ENCODE measurements at places on chromosomes 7 and 10. TPM values are rescaled to one million over a fixed set of nuclear protein-coding genes. Genes with fewer than 3 reads are reported as not detected.

DNA sequence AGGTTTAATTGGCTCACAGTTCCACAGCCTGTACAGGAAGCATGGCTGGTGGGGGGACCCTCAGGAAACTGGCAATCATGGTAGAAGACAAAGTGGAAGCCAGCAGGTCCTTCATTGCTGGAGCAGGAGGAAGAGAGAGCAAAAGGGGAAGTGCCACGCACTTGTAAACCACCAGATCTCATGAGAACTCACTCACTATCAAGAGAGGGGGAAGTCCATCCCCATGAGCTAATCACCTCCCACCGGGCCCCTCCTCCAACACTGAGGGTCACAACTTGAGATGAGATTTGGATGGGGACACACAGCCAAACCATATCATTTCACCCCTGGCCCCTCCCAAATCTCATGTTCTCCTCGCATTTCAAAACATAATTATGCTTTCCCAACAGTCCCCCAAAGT is 171.9 kb upstream of the CACNA2D1 start:
- no peak for DNase-seq

DNA sequence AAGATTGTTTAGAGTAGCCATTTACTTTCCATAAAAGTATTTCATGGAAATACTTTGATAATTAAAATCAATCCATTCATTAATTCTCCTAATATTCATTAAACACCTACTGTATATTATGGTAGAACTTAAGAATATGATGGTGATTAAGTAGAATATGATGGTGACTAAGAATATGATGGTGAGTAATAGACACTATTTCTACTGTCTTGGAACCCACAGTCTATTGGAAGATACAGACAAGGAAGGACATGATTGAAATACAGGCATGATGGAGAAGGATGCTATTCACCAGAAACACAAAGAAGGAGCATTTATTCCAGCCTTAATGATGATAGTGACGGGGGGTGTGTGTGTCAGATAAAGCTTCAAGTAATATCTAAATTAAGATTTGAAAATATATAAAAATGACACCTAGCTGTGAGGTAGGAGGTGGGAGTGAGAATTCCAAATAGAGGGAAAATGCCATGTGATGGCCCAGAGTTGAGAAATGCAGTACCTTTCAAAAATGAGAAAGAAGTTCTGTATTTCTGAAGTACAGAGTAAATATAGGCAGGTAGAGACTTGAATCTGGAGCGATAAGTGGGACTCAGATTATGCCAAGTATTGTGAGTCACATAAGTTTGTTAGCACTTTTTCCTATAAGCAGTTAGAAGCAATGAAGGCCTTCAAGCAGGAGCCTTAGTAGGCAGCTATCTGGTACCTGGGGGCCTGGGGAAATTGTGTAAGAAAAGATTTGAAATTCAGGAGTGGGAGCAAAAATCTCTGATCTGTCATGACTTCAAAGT is 12.5 kb upstream of the CDK13 start:
- no peak for DNase-seq

- DNase-seq, result no peak
These were observed 12.1 kb downstream of the DOCK1 start for GRCh38 chr10:126917375-126917774.

GRCh38 chr10:99161165-99161564 is 74.5 kb downstream of the HPSE2 start:
- no peak for DNase-seq

DNA sequence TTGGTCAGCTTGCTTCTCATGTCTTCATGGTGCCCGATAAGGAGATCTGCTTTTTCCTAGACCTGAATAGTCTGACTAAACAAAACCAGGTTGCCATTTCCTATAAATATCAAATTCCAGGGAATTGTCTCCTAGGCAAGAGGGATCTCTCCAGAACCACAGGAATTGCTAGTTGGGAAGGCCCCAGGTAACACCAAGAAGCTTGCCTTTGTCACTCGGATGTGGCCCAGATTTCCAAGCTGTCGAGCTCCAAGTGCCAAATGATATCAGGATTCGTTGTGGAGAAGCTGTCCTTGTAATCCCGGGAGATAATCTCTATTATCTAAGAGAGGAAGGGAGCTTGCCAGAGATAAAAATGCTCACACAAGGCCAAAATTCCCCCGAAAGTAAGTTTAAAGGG is 1288.5 kb upstream of the AUTS2 start:
- no peak for DNase-seq

- DNase-seq, result no peak
These were observed 6.4 kb upstream of the DYNC2I1 start for GRCh38 chr7:158849768-158850544.

GRCh38 chr7:139495580-139496125 is 12.2 kb upstream of the KLRG2 start:
- DNase-seq, result no peak

DNA sequence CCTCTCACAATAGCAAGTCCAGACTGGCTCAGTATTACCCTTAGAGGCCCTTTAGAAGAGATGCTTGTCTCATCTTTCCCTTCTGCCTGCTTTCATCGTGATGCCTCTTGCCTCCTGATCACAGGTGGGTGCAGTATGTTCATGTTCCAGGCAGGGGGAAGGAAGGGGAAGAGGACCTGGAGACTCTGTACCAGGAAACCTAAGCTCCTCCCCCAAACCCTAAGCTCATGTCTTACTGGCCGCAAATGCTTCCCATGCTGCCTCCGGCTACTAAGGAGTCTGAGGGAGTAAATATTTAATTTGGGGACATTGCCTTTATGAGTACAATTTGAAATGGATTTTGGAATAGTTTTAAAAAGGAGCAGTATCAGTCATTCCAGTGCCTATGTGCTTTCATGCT is 192.6 kb downstream of the CDCA7L start:
- DNase-seq, result no peak

GRCh38 chr10:63832686-63833085 is 311.5 kb downstream of the REEP3 start:
- DNase-seq, result no peak

GRCh38 chr7:74627661-74628411 is 29.7 kb upstream of the GTF2I start:
- no peak for DNase-seq

GRCh38 chr10:102322914-102323313 is 72.6 kb upstream of the NFKB2 start:
- peak; percentile 30 for DNase-seq

Gene MBL2
- total RNA-seq, result not detected

Gene FAM131B
- total RNA-seq, result 1.7 TPM

Gene SEMA4G
- total RNA-seq, result 0.89 TPM

Gene GPR141
- not detected for total RNA-seq

Gene STAG3
- 21.1 TPM for total RNA-seq

Gene UCN3
- not detected for total RNA-seq
